ENCODE measurements at places on chromosomes 11 and 22.
A peak's percentile ranks its signal among the peaks of the same experiment; 100 is the strongest.

GRCh38 chr22:39130892-39131855 lies 21.3 kb downstream of the CBX7 start:
- no peak for DNase-seq

GRCh38 chr11:31619980-31620379 lies 110.4 kb downstream of the ELP4 start:
- no peak for DNase-seq

DNA sequence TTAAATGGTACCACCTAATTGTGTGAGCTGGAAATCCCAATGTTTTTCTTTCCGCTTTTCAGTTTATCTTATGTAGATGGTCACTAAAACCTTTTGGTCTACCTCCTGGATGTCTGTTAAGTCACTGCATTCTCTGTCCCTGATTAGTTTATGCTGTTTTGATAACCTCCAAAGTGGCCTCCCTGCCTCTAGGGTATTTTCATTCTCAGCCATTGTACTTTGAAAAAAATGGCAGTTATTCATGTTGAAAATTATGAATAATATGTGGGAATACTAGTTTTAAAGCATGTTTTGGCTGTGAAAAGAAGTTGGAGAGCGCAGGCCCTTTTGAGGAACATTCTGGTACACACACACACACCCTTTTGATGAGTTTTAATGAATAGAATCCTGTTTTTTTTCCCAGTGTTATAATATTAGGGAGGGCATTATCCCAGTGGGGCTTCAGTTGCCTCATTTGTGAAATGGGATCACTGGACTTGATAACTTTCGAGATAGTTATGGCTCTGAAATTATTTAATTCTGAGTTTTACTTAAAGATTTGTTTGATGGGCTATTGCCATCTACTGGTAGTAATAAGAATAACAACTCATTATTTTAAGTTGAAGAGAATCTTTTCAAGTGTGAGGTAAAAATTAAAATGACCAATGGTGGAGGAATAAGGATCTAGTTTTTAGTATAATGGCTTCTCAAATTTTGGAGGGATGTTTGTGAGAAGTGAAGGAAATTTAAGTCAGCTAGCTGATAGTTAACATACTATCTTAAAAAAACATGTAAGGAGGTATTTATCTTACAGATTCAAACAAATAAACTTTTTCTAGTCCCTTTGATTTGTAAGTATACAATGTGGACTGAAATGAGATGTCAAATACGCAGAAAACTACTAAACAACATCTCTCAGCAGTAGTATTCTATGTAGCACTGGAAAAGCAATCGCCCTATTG lies 3.9 kb downstream of the FDX1 start:
- peak; percentile 7 for DNase-seq

DNA sequence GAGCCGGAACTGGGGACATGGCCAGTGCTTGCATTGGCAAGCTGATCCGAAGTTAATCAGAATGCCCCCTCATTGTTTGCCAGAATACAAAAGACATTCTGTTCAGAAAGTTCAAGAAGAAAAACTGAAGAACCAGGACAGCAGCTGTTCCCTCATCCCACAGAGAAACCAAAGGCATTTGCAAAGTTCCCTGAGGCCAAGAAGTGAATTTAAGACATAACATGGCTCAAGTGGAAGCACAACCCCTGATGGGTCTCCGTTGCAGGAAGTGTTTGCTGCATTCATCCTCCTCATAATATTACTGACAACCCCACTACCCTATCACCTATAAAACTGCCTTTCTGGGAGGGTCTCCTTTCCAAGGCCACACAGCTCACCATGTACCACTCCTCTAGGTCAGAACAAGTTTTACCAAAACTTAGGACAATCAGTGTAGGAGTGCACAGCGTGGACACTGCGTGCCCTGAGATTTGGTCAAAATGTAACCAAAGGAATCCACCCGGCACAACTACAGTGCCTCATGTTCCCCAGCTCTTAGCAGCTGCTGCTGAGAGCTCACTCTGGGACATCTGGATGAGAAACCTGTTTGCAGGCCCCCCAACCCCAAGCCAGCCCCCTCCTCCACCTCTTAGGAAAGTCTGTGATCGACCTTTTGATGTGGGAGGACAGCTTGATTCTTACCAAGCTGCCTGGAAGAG lies 101.6 kb upstream of the AKIP1 start:
- no peak for DNase-seq

DNA sequence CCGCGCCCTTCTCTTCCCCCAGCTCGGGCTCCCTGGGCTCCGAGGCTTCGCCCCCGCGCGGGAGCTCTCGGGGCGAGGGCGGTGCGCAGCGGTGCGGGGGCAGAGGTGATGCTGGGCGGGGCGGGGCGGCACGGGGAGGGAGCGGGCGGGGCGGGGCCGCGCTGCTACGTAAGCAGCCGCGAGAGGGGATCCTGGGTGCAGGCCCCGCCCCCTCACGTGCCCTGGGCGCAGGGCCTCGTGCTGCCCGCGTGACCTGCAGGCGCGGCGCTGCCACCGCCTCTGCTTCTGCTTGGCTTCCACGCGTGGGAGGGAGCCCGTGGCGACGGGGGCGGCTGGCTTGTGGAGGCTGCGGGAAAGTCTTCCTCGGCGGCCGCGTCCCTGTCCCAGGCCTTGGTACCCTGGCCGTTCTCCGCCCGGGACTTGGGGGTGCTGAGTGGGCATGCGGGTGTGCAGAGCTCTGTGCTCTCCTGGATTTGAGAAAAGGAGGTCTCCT lies 132.6 kb upstream of the HSD17B12 start:
- DNase-seq = no peak

- no peak for DNase-seq
These were observed 673.3 kb downstream of the CNTN5 start for GRCh38 chr11:99693941-99694492.

- no peak for DNase-seq
These were observed at the start of the genes BSCL2 and GNG3 for GRCh38 chr11:62707277-62707861. Gene BSCL2, minus strand, starts transcription at chr11:62707424. Its CDS starts 229 bp downstream, at chr11:62707195. Gene GNG3, plus strand, starts transcription at chr11:62707676. Its CDS starts 620 bp downstream, at chr11:62708296.

Data from NCI-H1417 treated with DMSO at 0.1 percent for 48 hours (cell line).